Activated T-helper 1 cell treated with anti-CD3 and anti-CD28 coated beads, Interleukin-12 subunit alpha, Interleukin-12 subunit beta, Interleukin-2, Interleukin-4 antibody, amounts not matched to agents 30 ng/mL and 10 ng/mL and 1 ng/mL, durations not matched to agents 14 hours and 24 hours and 36 hours (primary cell): ENCODE measurements at places on chromosomes 16 and 17. TPM values are rescaled to one million over a fixed set of nuclear protein-coding genes. Genes with fewer than 3 reads are reported as not detected.

DNA sequence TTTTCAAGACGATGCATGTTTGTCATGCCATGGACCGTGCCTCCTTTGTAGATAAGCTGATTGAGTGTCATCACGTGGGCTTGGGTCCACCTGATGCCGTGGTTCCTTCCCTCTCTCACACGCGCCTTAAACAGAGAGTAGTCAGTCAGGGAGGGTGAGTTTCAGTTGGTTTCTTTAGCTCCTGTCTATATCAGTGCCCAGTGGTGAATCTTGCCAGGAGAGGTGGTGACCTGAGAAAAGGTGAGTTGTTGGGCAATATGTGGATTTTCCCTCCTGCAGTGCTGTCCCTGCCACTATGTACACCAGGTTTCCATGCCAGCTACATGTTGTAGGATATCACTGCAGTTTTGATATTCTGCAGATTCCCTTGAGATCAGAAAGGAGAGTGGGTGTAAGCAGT is 129.7 kb downstream of the LAT start:
- no peaks in the 10 kb centered on the region for H3K27me3 ChIP-seq
- H3K4me3 ChIP-seq: no peak overlapping the region
- peaks cover 32% of the 10 kb centered on the region for H3K36me3 ChIP-seq
- no peak overlapping the region for H3K27ac ChIP-seq

DNA sequence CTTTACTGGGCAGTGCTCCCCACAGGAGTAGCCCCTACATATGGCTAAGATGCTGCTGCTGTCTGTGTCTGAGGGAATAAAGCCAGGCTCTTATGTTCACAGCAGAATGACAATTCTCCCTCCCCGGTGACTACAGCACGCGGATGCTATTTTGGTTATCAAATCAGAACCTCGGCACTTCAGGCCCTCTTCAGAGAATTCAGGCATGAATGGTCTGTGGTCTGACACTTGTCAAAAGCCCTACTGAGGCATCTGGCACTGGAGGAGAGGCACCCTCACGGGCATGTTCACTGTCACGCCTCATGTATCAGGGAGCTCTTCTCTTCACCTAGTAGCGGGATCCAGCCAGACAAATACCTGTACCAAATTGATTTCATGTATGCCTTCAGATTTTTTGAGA is 30.4 kb downstream of the KIAA0513 start:
- no peak for DNase-seq
- no peak overlapping the region for H3K27ac ChIP-seq
- H3K4me3 ChIP-seq: peak overlapping the region; percentile 31
- peaks cover 4% of the 10 kb centered on the region for H3K36me3 ChIP-seq

DNA sequence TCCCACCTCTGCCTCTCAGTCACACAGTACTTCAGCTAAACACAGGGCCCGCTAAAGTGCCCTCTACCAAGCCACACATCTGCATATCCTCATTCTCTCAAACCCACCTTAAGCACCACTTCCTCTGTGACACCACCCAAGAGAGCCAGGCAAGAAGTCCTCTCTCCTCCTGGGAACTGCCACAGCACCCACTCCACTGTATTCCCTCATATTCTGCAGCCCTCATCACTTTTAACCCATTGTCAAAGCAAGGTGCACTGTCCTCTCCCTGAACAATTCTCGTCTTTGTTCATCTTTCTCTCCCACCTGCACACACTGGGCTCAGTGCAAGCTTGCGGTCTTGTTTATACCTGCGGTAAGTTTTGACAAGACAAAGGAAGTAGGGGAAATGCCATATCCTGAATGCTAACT is 13.6 kb downstream of the CHD9 start:
- no peak overlapping the region for H3K27ac ChIP-seq

GRCh38 chr16:82643936-82644630 is 17.3 kb downstream of the CDH13 start:
- DNase-seq: no peak
- no peak overlapping the region for H3K27ac ChIP-seq
- peaks cover under 1% of the 10 kb centered on the region for H3K36me3 ChIP-seq
- H3K4me1 ChIP-seq: peaks cover 34% of the 10 kb centered on the region

- peaks cover 79% of the 10 kb centered on the region for H3K36me3 ChIP-seq
- peak overlapping the region; percentile 79 for H3K27ac ChIP-seq
- H3K27me3 ChIP-seq: no peaks in the 10 kb centered on the region
- H3K4me1 ChIP-seq: peaks cover 80% of the 10 kb centered on the region
Observed at GRCh38 chr17:50139950-50140885, 10.3 kb upstream of the SAMD14 start.

GRCh38 chr16:65037556-65037955 is 84.3 kb downstream of the CDH11 start:
- H3K27me3 ChIP-seq: no peaks in the 10 kb centered on the region
- H3K27ac ChIP-seq: no peak overlapping the region
- H3K4me3 ChIP-seq: no peak overlapping the region
- DNase-seq: no peak
- no peaks in the 10 kb centered on the region for H3K4me1 ChIP-seq

The OR4D1 gene
- 0.10 and 0.26 TPM in 2 replicates for total RNA-seq
